Activated CD4-positive, alpha-beta T cell treated with anti-CD3 and anti-CD28 coated beads, Interleukin-2, Interleukin-4, amounts not matched to agents 100 ng/mL and 50 ng/mL, durations not matched to agents 16 hours and 8 hours (primary cell): ENCODE measurements at places on chromosomes 12 and 14.

- DNase-seq: peak; percentile 29
These were observed 21.0 kb upstream of the MAP1LC3B2 start for GRCh38 chr12:116538076-116538591.

- peak; percentile 20 for DNase-seq
These were observed 102.3 kb downstream of the TRMT5 start for GRCh38 chr14:60878536-60878935.

DNA sequence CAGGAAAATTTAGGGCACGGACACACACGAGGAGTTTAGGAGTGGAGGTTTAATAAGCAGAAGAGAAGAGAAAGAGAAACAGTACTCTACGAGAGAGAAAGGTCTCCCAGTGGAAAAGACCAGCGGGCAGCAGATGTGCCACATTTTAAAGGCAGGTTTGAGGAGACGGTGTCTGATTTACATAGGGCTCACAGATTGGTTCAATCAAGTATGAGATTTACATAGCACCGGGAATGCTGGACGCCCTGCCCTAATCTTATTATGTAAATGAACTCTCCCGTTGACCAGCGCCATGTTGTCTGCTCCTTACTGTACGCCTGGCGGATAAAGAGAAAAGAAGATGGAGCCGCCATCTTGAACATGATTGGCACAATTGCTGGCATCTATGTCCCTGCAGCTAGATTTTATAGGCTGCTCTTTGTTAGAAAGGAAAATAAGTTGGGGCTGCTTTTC lies 17.9 kb downstream of the NFKBIA start:
- no peak for DNase-seq

DNA sequence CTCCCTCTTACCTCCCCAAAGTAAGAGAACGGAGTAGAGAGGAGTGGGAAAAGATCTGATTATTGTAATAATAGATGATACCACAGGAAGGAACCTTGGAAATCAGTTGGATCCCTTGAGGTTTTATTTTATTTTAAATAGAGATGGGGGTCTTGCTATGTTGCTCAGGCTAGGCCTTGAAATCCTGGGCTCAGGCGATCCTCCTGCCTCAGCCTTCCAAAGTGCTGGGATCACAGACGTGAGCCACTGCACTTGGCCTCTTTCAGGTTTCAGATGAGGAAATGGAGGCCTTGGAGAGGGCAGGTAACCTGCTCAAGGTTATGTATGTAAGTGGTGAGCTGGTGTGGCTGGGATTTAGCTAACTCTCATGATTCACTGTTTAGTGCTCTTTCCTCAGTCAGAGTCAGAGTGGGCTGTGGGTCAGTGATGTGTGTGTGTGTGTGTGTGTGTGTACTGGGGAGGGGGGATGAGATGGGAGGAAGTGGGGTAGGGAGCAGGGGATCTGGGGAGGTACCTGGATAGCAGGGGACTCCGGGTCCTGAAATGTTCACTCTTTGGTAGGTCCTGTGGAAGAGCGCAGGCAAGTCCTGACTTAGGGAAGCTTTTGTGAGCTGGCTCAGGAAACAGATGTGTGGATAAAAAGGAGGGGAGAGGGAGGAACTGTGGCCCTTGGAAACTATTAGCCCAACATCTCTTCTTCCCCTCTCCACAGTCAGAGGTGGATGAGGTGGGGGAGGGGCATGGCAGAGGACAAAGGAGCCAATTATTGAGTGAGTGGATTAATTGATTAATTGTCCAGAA lies 4.7 kb upstream of the CISTR start:
- DNase-seq: no peak

DNA sequence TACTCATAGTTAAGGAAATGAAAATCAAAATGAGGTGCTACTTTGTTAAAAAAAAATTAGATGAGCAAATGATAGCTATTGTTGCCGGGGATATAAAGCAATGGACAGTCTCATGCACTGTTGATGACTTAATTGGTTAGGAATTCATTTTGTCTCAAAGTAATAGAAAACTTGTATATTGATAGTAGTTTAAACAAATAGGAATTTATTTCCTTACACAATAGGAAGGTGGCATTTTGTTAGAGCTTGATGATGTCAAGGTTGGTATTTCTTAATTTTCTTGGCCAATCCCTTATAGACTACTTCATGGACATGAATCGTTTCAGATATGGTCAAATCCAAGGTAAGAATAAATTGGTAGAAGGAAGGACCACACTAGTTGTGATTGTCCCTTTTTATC lies 7.8 kb downstream of the PRPF39 start:
- DNase-seq: no peak

- DNase-seq: no peak
These were observed 115.4 kb upstream of the FOXG1 start for GRCh38 chr14:28651148-28651547.

DNA sequence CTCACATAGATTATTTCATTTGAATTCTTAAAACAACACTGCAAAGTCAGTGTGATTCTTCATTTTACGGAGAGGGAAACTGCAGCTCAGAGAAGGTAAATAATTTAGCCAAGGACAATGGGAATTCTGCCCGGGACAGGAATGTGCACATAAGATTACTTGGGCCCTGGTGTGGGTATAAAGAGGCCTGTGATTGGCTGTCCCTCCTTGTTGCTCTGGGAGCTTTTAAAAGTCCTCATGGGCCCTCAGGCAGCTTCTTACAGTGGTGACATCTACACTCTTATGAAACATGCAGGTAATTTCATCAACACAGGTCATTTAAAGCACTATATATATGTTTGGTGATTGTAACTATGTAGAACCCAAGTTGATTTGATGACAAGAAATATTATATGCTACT lies 100.3 kb downstream of the ESR2 start:
- no peak for DNase-seq

DNA sequence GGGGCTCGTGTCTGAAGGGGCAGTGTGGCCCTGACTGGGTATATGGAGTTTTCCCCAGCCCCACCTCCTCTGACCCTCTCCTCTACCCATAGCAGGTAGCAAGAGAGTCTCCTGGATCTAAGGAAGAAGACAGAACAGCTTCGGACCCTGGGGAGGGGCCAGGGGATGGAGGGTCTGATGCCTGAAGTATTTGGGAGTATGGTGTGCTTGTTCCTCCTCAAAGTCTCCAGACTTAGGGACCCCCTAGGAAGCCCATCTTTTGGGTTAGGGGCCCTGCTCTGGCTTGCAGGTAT lies 579 bp upstream of the HOXC8 start:
- DNase-seq: no peak

GRCh38 chr12:80590085-80590484 lies 117.3 kb upstream of the MYF6 start:
- DNase-seq: no peak

- DNase-seq: no peak
These were observed 43.5 kb upstream of the FKBP4 start for GRCh38 chr12:2751230-2751629.

- no peak for DNase-seq
These were observed 13.2 kb downstream of the EIF5 start for GRCh38 chr14:103347091-103347815.

DNA sequence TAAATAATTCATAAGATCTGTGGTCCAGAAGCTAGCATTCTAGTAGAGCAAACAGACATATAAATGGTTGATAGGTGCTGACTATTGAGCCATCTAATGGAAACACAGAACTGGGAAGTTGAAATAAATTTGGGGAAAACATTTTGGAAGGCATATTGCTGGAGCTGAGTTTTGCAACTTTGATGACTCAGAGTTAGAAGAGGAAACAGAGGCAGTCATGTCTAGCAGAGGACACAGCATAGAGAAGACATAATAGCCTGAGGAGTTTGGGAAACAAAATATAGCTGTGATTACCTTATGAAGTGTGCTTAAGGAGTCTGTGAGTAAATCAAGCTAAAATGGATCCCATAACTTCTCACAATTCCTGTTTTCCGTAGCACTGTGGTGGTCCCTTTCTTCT lies 86.9 kb upstream of the FLRT2 start:
- no peak for DNase-seq

DNA sequence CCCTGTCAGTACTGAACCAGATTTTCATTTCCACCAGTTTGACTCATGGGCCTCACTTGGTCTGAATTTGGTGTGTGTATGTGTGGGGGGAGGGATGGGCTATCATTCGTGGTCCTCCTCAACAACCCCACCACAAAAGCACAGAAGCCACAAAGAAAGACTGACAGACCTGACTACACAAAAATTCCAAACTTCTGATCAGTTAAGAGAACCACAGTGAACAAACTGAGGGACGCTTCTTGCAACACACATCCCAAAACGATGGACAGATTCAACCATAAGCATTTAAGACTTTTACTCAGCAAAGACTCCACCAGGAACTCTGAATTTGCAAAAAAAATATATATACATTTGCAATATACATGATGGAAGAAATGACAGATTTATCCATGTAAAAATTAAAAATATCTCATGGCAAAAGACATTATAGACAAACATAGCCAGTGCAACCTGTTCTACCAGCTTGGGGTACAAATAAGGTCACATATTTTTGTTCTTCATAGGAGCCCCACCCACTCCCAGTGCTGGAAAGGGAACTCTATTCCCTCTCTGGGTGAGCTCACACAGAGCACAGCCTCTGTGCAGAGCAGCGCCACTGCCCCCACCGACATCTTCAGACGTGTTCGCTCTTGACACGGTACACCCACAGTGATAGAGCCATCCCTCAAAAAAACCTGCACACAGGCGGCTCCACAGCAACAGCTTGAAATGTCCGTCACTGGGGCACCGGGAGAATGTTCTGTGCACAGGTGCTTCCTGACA lies 49.7 kb downstream of the JAG2 start:
- DNase-seq: no peak

GRCh38 chr12:20127413-20127812 lies 240.9 kb upstream of the PDE3A start:
- DNase-seq: no peak

DNA sequence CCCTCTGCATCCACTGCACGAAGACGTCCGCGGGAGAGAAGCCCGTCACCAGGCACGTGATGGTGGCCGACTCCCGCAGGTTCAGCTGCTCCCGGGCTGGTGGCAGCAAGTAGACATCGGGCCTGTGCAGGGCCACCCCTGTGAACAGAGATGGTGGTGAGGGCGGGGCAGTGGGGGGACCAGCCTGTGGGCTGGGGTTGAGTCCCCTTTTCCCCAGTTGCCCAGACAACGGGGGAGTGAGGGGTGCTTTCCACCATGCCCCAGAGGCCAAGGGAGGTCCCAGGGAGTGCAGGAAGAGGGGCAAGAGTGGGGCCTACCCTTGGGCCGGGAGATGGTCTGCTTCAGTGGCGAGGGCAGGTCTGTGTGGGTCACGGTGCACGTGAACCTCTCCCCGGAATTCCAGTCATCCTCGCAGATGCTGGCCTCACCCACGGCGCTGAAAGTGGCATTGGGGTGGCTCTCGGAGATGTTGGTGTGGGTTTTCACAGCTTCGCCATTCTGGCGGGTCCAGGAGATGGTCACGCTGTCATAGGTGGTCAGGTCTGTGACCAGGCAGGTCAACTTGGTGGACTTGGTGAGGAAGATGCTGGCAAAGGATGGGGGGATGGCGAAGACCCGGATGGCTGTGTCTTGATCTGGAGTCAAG lies 328.3 kb downstream of the TMEM121 start:
- DNase-seq: no peak

GRCh38 chr12:6961695-6962284 lies 8.7 kb downstream of the PHB2 start:
- DNase-seq: no peak

DNA sequence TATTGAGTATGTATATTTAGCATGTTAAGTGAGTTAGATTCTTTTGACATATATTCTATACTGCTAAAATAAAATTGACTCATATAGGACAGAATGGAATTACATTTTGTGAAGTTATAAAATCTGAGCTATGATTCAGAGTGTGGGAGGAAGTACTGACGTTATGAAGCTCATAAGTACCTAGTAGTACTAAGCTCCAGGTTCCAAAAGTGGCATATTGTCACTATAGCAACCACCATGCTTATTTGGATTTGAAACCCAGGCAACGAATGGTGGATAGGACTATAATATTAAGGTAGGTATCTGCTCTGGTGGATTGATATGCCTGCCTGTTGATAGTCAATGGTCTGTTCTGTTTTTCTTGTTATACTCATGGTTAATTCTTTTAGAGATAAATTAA lies 2.2 kb upstream of the FBXO33 start:
- DNase-seq: no peak

- DNase-seq: no peak
These were observed 36.9 kb downstream of the RHOJ start for GRCh38 chr14:63241096-63241495.

- no peak for DNase-seq
These were observed 133.8 kb upstream of the CLEC14A start for GRCh38 chr14:38389681-38390080.

DNA sequence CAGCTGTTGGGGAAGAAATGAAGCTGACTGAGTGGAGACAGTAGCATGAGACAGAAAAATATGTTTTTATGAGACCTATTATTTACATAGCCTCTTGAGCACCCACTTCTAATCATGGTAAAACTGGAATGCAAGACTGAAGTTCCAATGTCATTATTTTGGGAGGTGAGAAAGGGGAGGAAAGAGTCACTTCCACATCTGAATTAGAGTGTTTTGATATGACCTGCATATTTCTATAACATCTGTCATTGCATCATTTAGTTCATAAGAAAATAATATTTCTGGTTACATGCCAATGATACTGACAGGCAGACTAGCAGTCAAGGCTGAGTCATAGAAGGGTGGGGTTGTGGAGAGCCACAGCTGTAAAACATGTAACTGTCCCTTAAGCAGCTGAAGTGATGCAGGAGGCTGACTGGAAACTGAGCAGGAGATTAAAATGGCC lies 26.7 kb downstream of the NTN4 start:
- DNase-seq: peak; percentile 4

- no peak for DNase-seq
These were observed 490.9 kb downstream of the FLRT2 start for GRCh38 chr14:86020841-86021240.

DNA sequence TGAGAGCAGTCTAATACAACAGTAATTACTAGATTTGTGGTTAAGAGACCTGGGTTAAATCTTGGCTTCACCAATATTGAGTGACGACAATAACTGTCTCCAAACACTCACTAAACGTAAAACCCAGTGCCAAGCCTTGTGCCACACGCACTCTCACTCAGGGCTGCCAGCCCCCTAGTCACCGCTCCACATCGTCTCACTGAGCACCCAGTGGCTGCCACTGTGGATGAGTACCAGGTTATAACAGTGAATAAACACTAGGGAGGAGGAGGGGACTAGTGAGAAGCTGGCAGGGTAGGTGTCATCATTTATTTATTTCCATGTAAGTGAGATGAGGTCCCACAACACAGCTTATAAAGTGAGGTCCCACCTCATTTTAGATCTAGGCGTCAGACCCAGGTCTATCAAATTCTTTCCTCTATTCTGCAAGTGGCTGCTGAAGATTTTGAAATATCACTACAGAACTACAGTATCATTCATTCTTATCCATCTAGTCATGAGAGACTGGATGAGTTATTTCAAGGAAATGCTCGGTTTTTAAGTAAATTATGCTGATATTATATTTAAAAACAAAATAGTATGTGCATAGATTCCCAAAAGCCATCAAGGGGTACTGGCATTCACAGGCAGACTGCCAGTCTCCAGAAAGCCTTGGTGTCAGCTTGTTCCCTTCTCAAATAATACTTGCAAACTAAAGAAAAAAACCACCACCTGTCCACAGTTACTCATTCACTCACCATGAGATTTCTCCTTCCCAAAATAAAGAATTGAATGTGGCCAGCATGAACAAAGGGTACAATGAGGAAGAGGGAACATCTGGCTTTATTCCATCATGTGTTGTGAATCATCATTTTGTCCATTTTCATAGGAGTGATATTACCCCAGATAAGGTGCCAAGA lies 84.0 kb downstream of the PTPN21 start:
- DNase-seq: no peak
